ENCODE measurements at places on chromosomes 2 and 18. TPM values are rescaled to one million over a fixed set of nuclear protein-coding genes. Genes with fewer than 3 reads are reported as not detected.

Gene UGT1A9
- not detected for polyA plus RNA-seq

DNA sequence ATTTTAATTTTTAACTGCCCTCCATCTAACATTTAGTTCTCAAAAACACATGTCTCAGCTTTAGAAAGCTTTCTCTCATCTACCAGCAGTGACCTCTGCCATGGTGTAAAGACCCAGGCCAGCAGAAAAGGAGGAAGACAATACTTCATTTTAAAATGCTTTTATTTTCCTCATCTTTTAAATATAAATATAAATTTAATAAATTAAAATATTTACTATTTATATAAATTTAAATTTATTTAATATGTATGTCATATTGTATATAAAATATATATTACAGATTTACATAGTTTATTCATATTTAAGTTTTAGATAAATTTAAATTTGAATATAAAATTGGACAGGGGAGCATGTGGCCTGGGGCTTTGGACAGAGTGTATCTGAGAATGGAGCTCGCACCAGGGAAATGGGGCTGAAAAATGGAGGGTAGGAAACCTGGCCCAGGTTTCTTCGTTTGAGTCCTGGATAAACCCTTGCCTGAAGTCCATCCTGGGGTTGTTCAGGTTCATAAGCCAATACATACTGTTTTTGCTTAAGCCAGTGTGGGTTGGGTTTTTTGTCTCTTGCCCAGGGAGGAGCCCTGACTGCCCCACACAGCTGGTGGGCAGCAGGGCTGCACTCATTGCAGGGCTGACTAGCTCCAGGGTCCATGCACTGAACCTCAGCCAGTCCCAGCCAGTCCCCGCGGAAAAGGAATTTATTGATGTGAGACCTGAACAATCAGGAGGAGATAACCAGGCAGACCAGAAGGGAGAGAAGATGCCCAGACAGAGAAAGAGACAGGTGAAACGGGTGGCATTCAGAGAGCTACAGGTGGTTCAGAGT is 77.3 kb upstream of the LAPTM4A start:
- DNase-seq = no peak

Gene GDF7
- polyA plus RNA-seq = 1.6 TPM

DNA sequence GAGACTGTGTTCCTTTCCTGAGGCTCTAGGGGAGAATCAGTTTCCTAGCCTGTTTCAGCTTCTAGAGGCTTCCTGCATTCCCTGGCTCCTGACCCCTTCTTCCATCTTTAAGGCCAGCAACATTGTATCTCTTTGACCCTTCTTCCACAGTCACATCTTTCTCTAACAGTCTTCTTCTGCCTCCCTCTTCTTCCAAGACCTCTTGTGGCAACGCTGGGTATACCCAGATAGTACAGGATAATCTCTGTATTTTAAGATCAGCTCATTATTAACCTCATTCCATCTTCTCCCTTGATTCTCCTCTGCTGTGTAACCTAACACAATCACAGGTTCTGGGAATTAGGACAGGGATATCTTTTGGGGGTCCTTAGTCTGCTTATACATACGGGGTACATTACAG is 8.9 kb upstream of the MYL12A start:
- no peak for DNase-seq

DNA sequence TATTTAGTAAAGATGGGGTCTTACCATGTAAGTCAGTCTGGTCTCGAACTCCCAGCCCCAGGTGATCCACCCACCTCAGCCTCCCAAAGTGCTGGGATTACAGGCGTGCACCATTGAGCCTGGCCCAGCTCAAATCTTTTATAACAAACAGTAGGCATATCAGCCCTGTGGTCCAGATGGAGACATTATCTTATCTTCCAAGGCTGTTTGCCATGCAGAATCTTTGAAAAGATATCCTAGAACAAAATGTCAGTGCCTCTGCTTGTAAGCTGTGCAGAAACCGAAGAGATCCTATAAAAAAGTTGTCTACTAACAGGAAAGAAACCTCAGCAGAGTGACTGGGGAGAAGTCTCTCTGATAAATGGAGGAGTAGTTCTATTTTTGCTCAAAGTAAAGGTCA is 142.1 kb downstream of the PTH2R start:
- DNase-seq = no peak

Gene ATP6V1C2
- polyA plus RNA-seq = 1.7 TPM

Gene GBX2
- polyA plus RNA-seq = not detected

GRCh38 chr2:29110916-29111535 is 4.2 kb upstream of the CLIP4 start:
- no peak for DNase-seq

Gene SNTG2
- polyA plus RNA-seq = 0.35 TPM

DNA sequence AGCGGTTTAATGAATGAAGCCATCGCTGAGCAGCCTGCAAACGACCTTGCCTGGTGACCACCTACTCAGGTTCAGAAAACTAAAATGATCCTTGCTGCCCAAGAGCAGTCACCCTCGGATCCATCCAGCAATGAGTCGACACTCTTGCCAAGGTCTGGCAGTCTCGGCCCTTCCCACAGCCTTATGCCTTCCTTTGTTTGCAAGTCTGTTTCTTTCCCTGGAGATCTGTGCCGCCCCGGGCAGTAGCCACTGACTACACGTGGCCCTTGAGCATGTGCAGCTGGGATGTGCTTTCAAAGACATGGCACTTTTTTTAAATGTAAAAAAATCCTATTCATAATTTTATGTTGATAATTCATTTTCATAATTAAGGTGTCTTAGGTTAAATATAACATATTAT is 37.2 kb upstream of the SLC35G4 start:
- no peak for DNase-seq

Gene LONRF2
- 1.7 TPM for polyA plus RNA-seq

DNA sequence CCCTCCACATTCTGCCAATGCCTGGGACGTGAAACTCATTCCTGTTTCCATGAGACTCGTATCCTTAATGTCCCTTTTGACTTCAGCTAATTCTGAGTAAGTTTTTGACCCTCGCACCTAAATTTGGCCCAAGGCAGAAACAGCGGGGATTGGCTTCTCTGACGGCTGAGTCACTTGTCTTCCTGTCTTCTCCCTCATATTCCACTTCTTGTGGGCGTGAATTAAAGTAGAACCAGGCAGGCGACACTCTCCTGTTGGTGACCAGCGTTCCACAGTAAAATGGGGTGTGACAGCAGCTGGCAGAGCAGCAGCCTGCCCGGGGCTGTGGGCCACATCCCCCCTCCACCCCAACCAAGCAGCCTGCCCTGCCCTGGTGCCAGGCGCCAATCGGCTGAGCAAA is 15.5 kb downstream of the TTC32 start:
- no peak for DNase-seq

Gene DSEL
- 23.8 TPM for polyA plus RNA-seq

GRCh38 chr2:173568054-173568453 is 213.4 kb downstream of the CDCA7 start:
- no peak for DNase-seq

DNA sequence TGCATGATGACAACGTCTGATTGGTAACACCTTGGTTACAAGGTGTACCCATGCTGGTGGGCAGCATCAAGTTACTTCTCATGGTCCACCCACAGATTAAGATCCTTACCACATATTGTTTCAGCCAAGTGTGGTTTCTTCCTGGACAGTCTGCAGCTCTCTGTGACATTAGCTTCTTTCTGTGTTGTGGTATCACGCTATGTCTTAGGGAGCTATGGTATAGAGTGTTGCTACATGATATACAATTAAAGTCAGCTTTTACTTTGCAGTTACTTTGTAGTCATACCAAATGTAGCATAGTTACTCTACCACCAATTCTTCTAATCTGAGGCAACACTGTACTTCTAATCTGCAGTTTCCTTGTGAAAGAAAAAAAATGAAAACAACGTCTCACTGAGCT is 48.8 kb downstream of the ZCCHC2 start:
- no peak for DNase-seq

Gene CRYGC
- polyA plus RNA-seq = not detected

Gene MALL
- 11.7 TPM for polyA plus RNA-seq

GRCh38 chr2:56522605-56523089 is 338.9 kb downstream of the CCDC85A start:
- DNase-seq = peak; percentile 70

Gene CHN1
- 18.1 TPM for polyA plus RNA-seq

DNA sequence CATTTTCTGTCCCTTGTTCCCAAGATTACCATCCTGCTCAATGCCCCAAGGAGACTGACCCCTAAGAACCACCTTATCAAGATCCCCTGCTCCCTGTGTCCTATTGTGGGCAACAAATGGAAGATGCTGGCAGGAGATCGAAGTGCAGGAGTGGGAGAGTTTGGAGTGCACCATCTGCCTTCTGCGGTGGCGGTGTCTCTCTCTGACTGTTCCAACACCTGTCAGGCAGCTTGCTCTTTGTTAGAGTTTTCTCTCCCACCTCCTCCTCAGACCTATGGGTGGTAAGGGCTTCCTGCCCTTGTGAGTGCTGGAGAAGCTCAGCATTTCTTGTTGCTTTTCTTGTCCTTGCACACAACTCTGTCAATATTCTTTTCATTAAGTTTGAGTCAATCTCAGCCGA is 64.1 kb upstream of the SPHKAP start:
- no peak for DNase-seq

DNA sequence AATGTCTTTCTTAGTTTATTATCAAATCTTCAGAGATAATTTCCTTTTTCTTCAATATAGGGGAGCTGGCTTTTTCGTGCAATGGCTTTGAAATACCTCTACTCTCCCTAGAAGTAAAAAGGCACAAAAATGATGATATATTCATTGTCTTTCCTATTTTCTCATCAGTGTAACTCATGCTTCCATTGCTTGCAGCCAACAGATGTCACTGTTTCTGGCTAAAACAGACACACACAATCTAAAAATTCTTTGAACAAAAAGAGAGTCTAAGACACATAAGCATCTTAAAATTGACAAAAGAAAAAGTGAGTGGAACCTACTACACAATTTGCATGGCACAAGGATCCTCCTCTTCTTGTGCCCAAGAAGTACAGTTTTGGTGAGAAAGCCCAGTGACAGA is 448.7 kb upstream of the VRK2 start:
- DNase-seq = no peak

- no peak for DNase-seq
These were observed 15.3 kb downstream of the TET3 start for GRCh38 chr2:73999881-74000597.

DNA sequence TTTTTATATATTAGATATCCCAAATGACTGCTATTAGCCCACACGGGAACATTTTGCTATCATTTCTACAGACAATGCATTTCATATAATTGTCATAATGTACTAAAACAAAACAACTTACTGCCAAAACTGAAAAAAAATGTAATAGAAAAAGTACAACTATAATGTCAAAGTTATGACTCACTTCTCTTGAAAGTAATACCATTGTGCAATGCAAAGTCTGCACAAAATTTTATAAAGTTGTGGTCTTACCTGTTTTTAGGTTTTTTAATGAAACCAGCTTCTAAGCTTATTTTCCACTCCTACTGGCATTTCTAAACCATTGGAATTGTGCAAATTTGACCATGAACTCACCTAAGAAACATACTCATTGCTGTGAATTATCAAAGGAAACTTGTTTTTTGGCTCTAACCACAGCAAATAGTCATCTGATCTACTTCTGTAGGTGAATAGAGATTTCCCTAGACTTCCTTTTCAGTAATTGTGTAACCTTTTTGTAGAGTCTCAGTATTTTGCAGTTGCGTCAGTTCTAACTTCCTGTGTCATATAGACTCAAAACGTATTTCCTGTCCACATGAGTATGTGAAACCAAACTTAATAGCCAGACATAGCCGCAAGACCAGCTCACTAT is 31.9 kb upstream of the TFPI start:
- DNase-seq = peak; percentile 53

DNA sequence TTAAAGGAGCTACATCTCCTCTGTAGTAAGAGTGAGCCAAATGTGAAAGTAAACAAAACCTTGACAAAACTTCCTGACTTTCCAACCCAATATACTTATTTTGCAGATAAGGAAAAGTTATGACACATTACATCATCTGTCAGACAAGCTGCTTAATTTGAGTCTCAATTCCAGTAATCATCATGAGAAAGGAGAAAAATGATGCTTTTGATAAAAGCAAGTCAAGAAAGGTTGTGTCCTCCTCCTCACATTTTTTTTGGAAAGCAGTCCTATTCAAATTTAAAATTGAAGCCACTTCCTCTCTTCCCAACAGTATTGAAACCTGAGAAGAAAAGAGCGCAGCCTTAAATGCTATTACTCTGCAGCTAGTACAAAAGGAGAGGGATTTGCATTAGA is 519.6 kb downstream of the LRP1B start:
- DNase-seq = no peak

DNA sequence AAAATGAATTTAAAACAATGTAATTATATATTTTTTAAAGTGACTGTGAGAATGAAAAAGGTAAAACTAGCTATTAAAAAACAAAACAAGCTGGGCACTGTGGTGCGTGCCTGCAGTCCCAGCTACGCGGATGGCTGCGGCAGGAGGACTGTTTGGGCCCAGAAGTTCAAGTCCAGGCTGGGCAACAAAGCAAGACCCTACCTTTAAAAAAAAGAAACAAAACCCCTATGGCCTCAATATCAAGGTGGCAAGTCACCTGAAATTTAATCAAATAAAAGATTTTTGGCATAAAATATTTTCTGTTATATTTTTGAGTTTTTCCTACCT is 46.9 kb upstream of the STRN start:
- no peak for DNase-seq

DNA sequence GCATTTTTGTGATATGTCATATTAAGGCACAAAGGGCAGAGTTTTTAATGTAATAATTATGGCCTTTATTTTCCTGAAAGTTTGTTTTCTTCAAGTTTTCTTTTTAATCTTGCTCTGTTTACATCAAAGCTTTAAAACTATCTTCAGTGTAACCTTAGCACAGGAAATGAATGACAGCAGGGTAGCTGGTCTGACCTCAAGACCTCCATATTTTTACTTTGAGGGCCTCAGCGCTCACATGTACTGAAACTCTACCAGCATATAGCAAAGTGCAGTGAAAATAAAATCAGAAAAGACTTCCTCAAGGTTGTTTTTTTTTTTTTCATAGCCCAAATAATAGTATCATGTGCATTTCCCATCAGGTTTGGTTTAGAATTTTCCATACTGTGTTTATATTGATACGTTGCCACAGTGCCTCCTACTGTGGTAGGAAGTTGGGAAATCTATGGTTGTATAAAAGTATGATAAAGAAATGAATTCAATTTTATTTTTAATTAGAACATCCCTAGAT is 163.4 kb downstream of the UBE2E3 start:
- DNase-seq = no peak

GRCh38 chr18:70142001-70142400 is 63.5 kb downstream of the RTTN start:
- no peak for DNase-seq

Gene ASAP2
- 24.0 TPM for polyA plus RNA-seq

- no peak for DNase-seq
These were observed 41.7 kb upstream of the RND3 start for GRCh38 chr2:150528861-150529801.

GRCh38 chr18:58638441-58638840 is 9.6 kb upstream of the ALPK2 start:
- no peak for DNase-seq

Data from muscle of back (tissue), 13 donors.